A375 (cell line): ENCODE measurements at places on chromosomes 7 and 10. TPM values are rescaled to one million over a fixed set of nuclear protein-coding genes. Genes with fewer than 3 reads are reported as not detected.

GRID1 gene
- total RNA-seq = 0.03 and 0.04 TPM in 2 replicates

AEBP1 gene
- 39.5 and 46.1 TPM in 2 replicates for total RNA-seq

ABCA13 gene
- total RNA-seq = 0.94 and 1.0 TPM in 2 replicates

GNAT3 gene
- total RNA-seq = not detected in 2 replicates

UFSP1 gene
- 12.3 and 16.0 TPM in 2 replicates for total RNA-seq

OR2A7 gene
- not detected in 2 replicates for total RNA-seq

GPR15LG gene
- not detected in 2 replicates for total RNA-seq

TRPV6 gene
- 0.11 TPM in 1 of 2 replicates, not detected in the other for total RNA-seq

HABP2 gene
- total RNA-seq = 0.08 TPM in 1 of 2 replicates, not detected in the other

HKDC1 gene
- 5.4 and 5.7 TPM in 2 replicates for total RNA-seq

MKX gene
- 0.05 and 0.11 TPM in 2 replicates for total RNA-seq

C10orf67 gene
- total RNA-seq = not detected in 2 replicates
